CD8-positive, alpha-beta memory T cell (primary cell): ENCODE measurements at places on chromosomes 6 and 20.

DNA sequence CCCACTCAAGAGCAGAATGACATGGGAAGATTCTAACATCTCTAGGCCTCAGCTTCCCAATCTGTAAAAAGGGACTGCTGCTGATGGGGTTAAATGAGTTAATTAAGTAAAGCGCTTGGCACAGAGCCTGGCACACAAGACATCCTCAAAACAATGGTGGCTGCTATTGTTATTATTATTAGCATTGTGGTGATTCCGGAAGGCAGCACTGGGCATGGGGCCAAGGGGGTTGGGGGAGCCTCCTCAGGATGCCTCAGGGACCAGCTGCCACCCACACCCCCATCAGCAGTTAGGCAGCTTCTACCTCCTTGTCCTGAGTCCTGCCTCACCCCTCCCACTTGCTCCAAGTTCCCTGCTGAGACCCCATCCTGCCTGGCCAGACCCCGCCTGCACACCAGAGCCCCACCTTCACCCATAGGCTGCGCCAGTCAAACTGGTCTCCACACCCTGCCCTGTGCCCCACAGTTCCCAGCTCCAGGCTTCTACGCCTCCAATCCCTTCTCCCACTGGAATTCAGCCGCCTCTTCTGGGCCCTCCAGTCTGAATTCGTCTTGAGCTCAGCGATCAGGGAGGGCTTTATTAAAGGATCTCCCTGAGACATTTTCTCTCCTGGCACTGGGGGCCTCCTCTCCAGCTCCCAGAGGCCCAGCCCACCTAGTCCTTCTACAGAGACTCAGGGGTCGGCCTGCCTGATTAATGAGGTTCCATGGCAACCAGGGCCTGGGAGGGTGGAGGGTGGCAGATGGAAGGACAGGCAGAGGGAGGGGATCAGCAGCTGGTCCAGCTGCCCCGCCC, 1.5 kb downstream of the E2F1 start:
- peaks cover 34% of the 10 kb centered on the region for H3K4me1 ChIP-seq
- H3K4me3 ChIP-seq = peak overlapping the region; percentile 37
- H3K27me3 ChIP-seq = no peaks in the 10 kb centered on the region
- no peaks in the 10 kb centered on the region for H3K36me3 ChIP-seq

GRCh38 chr20:10671919-10672623, 1.7 kb downstream of the JAG1 start:
- no peaks in the 10 kb centered on the region for H3K4me1 ChIP-seq
- H3K27ac ChIP-seq = no peak overlapping the region

- no peaks in the 10 kb centered on the region for H3K27me3 ChIP-seq
- H3K4me1 ChIP-seq = peaks cover 23% of the 10 kb centered on the region
- peak overlapping the region; percentile 84 for H3K4me3 ChIP-seq
- DNase-seq = no peak
Measured at GRCh38 chr6:107956181-107956580, 1.8 kb downstream of the SEC63 start.

DNA sequence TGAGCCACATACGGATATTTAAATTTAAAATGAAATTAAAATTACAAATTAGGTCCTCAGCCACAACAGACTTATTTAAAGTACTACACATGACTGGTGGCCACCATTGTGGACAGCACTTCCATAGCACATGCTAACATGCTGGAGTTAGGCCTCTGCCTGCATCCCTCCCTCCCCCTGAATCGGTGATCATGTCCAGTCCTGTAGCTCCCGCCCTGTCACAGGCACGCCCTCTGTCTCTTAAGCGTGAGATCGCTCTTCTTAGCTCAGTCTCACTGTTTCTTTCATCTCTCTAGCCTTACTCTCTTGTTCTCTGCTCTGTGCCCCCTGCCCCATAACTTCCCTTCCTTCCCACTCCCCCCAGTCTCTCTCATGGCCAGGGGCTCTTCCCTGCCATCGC, 28.9 kb downstream of the ELMO2 start:
- no peaks in the 10 kb centered on the region for H3K27me3 ChIP-seq
- H3K4me3 ChIP-seq = no peak overlapping the region
- no peak for DNase-seq
- H3K36me3 ChIP-seq = peaks cover 75% of the 10 kb centered on the region
- H3K4me1 ChIP-seq = no peaks in the 10 kb centered on the region

- no peak overlapping the region for H3K4me3 ChIP-seq
- H3K36me3 ChIP-seq = no peaks in the 10 kb centered on the region
- H3K27me3 ChIP-seq = no peaks in the 10 kb centered on the region
- H3K27ac ChIP-seq = no peak overlapping the region
- no peak for DNase-seq
- no peaks in the 10 kb centered on the region for H3K4me1 ChIP-seq
Measured at GRCh38 chr20:56371977-56372376, 13.2 kb downstream of the FAM210B start.

GRCh38 chr20:56778765-56779195, 149.7 kb downstream of the TFAP2C start:
- no peak for DNase-seq
- H3K27me3 ChIP-seq = no peaks in the 10 kb centered on the region
- no peaks in the 10 kb centered on the region for H3K36me3 ChIP-seq
- H3K27ac ChIP-seq = no peak overlapping the region
- no peaks in the 10 kb centered on the region for H3K4me1 ChIP-seq
- no peak overlapping the region for H3K4me3 ChIP-seq

- no peaks in the 10 kb centered on the region for H3K36me3 ChIP-seq
- H3K4me1 ChIP-seq = peaks cover 62% of the 10 kb centered on the region
- peak overlapping the region; percentile 14 for H3K4me3 ChIP-seq
- DNase-seq = no peak
Measured at GRCh38 chr6:159064477-159064876, 19.7 kb upstream of the TAGAP start.

GRCh38 chr20:43832096-43832816, 82.4 kb upstream of the TOX2 start:
- no peak overlapping the region for H3K4me3 ChIP-seq
- no peaks in the 10 kb centered on the region for H3K36me3 ChIP-seq
- no peak overlapping the region for H3K27ac ChIP-seq
- no peak for DNase-seq

DNA sequence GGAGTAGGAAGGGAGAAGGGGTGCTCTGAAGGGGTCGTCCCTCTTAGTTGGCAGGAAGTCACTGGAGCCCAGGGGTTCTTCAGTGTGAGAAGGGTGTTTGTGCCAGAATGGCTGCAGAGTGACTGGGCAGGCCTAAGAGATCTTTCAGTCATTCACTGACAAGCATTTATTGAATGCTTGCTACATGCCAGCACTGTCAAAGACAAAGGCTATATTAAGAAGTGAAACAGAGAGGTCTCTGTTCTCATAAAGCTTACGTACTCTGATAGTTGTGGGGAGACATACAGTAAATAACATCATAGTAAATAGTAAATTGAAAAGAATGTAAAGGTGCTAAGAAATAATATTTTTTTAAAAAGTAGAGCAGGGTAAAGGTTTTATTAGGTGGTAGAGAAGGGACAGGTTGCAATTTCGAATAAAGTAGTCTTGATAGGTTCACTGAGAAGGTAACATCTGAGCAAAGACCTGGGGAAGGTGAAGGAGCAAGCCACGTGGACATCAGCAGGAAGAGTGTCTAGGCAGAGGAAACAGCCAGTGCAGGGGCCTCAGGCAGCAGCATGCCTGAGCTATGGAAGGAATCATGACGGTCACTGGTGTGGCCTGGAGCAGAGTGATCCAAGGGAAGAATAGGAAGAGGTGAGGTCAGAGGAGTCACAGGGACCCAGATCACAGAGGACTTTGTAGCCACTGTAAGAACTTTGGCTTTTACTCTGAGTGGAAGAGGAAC, 36.3 kb upstream of the RNF8 start:
- H3K27me3 ChIP-seq = no peaks in the 10 kb centered on the region
- H3K36me3 ChIP-seq = peaks cover 62% of the 10 kb centered on the region
- no peak overlapping the region for H3K4me3 ChIP-seq
- no peak overlapping the region for H3K27ac ChIP-seq
- H3K4me1 ChIP-seq = no peaks in the 10 kb centered on the region

DNA sequence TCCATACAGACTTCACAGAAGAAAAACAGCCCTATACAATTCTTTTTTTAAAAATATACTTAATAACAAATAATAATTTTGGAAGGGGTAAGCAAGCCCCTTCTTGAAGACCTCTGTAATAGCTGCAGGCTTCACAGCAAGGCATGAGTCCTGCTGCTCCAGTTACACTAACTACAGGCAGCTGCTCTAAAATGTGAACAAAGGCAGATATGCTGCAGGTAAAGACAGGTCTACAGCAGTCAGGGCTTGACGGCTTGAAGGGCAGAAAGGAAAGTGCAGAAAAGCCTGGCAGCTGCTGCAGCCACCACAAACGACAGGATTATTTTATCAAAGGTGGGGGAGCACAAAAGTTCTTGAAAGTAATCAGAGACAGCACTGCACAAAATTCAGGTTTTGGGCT, 11.3 kb downstream of the FAXC start:
- H3K4me3 ChIP-seq = no peak overlapping the region
- H3K27ac ChIP-seq = no peak overlapping the region
- no peaks in the 10 kb centered on the region for H3K36me3 ChIP-seq
- H3K4me1 ChIP-seq = no peaks in the 10 kb centered on the region

DNA sequence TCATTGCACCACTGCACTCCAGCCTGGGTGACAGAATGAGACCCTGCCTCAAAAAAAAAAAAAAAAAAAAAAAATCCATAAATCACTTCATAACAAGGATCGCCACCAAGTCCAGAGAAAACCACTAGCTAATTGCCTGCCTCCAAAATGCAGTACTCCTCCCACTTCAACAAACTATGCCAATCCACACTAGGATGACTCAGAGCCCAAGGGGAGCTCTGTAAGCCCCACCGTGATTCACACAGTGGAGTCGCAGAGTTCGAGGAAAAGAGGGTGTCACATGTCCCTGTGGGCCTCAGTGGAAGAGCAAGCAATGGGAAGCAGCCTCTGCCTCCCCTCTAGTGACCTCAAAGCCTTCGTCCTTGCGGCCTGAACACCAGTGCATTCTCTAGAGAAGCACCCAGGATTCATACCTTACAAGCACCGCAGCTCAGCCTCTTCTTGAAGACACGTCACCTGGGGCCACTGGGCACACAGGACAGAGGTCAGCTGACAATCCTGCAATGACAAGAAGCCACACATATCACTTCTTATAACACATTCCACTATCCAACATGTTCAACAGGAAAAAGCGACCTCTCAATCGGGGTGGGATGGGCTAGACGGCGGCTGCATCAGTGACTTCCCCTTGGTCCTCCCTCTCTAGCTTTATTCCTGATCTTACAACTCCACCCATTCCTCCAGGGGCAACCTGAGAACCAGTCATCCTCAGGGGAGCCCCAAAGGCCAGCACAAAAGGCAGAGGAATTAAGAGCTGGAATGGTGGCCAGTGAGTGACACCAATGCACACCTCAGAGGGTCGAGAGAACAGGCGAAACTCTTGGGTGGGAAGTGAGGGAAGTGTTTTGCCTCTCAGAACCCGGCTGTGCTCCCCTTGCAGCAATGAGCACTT, 8.9 kb downstream of the SNHG17 start:
- H3K27me3 ChIP-seq = no peaks in the 10 kb centered on the region
- H3K4me3 ChIP-seq = no peak overlapping the region
- H3K27ac ChIP-seq = no peak overlapping the region
- H3K36me3 ChIP-seq = peaks cover 77% of the 10 kb centered on the region

GRCh38 chr20:36830791-36831691, 44.9 kb upstream of the TLDC2 start:
- H3K27me3 ChIP-seq = no peaks in the 10 kb centered on the region
- H3K36me3 ChIP-seq = no peaks in the 10 kb centered on the region

GRCh38 chr6:127855542-127856159, 45.2 kb downstream of the THEMIS start:
- H3K36me3 ChIP-seq = peaks cover 17% of the 10 kb centered on the region
- H3K4me3 ChIP-seq = no peak overlapping the region
- peaks cover 71% of the 10 kb centered on the region for H3K4me1 ChIP-seq
- H3K27me3 ChIP-seq = no peaks in the 10 kb centered on the region
- peak; percentile 53 for DNase-seq

DNA sequence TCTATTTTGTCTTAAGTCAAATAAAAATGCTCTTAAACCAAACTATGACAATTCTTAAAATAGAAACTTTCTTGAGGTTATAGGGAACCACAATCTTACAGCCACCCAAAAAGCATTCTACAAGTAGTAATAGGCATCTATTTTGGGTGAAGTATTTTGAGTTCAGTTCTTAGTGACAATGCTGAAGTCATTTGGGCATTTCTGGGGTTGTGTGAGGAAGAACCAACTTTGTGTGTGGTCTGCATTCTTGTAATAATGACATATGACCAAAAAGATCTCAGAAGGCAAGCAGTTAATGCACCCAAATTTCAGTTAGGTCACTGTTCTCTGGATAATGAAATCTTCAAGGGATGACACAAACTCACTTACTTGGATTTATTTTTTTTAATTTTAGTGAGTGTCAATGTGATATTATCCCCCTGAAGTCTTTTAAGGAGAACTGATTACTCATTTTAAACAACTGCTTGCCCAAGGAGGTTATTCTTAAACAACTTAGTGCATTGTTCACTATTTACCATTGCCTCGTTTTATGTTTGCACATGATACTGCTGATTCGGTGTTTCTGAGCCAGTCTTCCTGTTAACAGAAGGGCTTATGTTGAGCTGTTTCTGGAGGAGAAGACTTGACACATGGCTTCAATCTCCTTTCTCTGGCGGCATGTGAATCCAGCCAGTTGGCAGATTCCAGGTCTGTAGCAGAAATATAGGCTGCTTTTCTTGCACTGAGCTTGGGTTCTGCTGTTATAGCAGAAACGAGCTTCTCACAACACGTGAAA, 618.9 kb downstream of the BCKDHB start:
- no peaks in the 10 kb centered on the region for H3K36me3 ChIP-seq
- no peak for DNase-seq
- no peaks in the 10 kb centered on the region for H3K27me3 ChIP-seq
- no peak overlapping the region for H3K4me3 ChIP-seq
- no peak overlapping the region for H3K27ac ChIP-seq
- no peaks in the 10 kb centered on the region for H3K4me1 ChIP-seq

DNA sequence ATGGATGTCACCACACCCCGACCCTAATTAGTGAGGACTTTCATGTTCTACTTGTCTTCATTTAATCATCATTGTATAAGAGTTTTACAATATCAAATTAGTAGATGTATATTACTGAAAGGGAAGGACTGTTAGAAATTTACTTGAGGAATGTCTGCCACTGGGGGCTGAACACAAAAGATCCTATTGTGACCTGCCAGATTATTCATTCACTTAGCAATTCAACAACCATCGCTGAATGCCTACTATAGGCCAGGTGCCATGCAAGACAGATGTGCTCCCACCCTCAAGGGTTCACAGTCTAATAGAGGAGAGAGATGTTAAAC, 8.0 kb upstream of the RBCK1 start:
- H3K4me3 ChIP-seq = no peak overlapping the region
- peaks cover 17% of the 10 kb centered on the region for H3K36me3 ChIP-seq
- no peaks in the 10 kb centered on the region for H3K27me3 ChIP-seq
- DNase-seq = no peak

DNA sequence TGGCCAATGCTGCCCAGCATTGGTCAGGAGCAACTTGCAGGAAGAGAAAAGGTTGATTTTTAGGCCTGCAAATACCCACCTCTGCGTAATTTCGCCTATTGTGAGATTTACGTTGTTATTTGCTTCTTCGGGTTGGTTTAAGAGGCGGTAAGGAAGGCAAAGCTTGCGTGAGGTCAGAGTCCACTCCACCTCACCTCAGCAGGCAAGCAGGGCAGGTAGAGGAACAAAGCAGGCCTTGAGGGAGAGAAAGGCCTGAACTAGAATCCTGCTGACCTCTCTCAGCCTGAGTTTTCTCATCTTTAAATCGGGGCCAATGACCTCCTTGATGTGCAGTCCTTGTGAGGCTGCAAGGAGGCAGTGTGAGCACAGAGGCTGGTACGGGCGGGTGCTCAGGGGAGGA, 239.1 kb downstream of the CDC5L start:
- H3K36me3 ChIP-seq = no peaks in the 10 kb centered on the region
- H3K4me1 ChIP-seq = peaks cover 6% of the 10 kb centered on the region
- no peak overlapping the region for H3K4me3 ChIP-seq
- DNase-seq = no peak
- no peaks in the 10 kb centered on the region for H3K27me3 ChIP-seq
- H3K27ac ChIP-seq = no peak overlapping the region
